CD4-positive, alpha-beta T cell treated with Interferon gamma for 1 hour (primary cell): ENCODE measurements at places on chromosomes 5 and 9.

GRCh38 chr9:134688661-134689320 lies 47.2 kb downstream of the COL5A1 start:
- no peak for DNase-seq

GRCh38 chr9:36941441-36941840 lies 92.6 kb downstream of the PAX5 start:
- DNase-seq, result no peak

DNA sequence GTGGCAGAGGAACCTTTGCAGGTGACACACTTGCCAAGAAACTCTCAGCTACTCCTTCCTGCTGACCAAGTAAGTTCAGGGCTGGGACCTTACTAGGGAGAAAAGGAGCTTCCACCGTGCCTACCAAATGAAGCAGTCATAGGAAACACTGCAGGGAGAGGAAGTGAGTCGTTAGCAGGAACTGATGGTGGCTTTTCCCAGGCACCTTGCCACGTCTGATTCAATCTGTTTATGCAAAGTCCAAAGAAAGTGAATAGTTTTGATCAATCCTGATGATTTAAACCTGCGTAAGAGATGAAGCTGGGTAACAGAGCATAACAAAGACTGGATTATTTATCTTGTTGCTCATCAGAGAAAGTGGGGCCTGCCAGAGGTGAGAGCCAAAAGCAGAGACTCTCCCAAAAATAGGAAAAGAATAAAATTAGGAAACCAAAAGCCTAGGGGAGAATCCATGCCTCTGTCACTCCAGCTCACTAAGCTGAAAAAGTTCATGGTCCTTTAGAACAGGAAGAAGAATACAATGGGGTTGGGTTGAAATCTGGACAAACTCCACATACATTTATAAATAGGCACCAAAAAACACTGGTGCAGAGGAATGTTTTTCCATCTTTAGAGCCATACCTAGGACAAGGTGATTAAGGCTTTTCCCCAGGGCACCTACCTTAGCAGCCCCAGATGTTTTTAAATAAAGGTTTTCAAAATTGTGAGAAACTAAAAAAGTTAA lies 9.3 kb upstream of the PFDN1 start:
- DNase-seq, result peak; percentile 13

GRCh38 chr5:73232266-73233041 lies 59.5 kb downstream of the TMEM174 start:
- no peak for DNase-seq

DNA sequence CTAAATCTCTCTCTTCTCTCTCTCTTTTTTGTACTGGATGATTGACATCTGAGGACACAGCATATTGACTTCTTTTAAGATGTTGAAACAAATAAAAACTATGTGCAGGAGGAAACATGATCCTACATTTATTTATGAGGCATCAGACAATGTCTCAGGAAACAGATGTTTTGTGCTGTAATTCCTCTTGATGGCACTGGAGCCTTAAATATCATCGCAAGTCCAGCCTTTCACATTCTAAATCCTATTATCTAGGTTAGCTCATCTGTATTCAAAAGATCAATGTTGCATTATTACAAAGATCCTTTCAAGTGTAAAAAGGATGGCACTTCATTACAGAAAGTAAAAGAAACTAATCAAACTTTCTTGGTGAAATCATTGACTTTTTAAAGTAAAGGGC lies 63.9 kb downstream of the MAT2B start:
- DNase-seq, result no peak

- no peak for DNase-seq
Observed at GRCh38 chr5:11110128-11110527, 349.1 kb upstream of the DAP start.

DNA sequence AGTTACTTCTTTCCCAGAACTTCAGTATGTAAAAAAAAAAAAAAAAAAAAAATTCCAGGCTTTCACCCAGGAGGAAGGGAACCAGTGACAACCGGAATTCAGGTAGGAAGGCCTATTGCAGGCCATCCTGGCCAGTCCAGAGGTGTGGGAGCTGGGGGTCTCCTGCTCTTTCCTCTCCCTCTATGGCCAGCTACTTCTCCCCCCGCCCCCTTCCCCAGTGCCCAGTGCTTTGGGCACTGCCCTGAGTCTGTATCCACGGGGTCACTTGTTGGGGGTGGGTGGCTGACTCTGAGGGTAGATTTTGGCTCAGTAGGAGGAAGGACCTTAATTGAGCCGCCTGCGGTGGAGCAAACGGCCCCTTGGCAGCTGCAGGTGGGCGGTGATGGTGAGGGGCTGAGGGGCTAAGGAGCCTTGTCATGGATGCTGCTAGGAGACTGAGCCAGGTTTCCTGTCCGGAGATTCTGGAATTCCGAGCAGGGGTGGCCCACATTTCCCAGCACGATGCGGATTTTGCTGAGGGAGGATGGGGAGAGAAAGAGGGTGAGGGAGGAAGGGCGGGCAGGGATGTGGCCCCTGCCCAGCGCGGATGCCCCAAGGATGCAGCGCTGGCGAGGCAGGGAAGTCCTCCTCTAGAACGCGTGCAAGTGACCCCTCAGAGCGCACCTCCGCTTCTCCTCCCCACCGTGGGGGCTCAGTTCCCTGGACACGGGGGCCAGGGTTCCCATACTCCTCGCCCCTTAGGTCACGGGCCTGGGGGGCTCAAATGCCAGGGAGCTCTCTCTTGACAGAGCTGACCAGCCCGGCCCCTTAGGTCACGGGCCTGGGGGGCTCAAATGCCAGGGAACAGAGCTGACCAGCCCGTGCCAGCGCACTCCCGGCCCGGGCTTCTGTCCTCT lies 1.2 kb upstream of the PHF2 start:
- no peak for DNase-seq

DNA sequence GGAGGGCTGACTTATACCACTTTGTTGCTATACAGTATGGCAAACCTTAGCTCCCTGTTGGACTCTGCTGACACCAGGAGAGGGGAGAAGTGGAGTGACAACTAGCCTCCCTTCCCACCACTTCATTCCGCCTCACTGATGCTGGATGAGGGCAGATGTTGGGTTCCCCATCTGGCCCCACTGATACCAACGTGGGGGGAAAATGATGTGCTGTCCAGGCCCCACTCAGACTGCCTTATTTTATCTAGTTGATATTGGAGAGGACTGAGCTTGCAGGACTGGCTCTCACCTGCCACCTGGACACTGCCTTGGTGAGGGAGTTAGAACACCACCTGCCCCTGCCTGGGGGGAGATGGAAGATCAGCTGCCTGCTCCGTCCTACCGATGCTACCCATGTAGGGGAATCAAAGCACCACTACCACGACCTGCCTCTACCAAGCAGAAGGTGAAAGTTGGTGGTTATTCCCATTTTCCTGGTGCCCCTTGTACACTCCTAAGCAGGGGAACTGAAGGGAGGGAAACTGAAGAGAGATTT lies 292.1 kb downstream of the GADD45G start:
- DNase-seq, result no peak

GRCh38 chr9:113541019-113541900 lies 77.7 kb downstream of the RGS3 start:
- DNase-seq, result no peak

DNA sequence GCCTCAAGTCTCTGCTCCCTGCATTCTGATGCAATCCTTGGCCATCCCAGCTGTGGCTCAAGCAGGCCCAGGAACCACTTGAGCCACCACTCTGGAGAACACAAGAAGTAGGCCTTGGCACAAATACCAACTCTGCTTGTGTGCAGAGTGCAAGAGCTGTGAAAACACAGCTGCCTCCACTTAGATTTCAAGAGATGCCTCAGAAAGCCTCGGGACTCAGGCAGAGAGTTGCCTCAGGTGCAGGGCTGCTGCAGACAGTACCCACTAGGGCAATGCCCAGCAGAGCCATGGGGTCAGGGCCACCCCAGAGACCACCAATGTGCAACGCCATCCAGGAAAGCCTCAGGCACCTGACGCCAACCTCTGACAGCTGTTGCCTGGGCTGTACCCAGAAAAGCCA lies 82.4 kb downstream of the FREM1 start:
- no peak for DNase-seq

DNA sequence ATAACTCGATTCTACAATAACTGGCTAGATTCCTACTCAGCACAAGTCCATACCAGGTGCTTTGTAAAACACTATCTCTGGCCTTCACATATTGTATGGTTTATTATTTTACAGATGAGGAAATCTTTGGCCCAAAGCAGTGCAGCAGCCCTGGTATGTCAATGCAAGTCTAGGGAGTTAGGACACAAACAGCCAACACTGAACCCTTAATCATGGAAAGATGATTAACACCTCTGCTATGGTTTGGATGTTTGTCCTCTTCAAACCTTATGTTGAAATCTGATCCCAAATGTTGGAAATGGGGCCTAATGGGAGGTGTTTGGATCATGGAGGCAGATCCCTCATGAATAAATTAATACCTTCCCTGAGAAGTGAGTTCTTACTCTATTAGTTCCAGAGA lies 76.6 kb downstream of the MAPKAP1 start:
- no peak for DNase-seq

- no peak for DNase-seq
Observed at GRCh38 chr5:36457511-36458270, 148.7 kb upstream of the SLC1A3 start.

GRCh38 chr9:120348951-120349429 lies 231.0 kb downstream of the CDK5RAP2 start:
- no peak for DNase-seq
